ENCODE measurements at places on chromosomes 6 and 20.

GRCh38 chr6:72825315-72825911, 203.5 kb downstream of the KCNQ5 start:
- DNase-seq, result no peak

DNA sequence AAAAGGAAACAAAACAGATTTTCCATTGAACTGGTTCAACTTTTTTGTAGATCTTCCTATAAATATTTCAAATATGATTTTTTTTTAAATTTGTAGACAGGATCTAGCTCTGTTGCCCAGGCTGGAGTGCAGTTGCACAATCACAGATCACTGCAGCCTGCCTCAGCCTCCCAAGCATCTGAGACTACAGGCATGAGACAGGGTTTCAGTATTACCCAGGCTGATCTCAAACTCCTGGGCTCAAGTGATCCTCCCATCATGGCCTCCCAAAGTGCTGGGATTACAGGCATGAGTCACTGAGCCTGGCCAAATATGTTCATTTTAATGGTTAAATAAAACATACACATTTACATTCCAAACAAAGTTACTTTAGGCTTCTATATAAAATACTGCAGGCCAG, 33.6 kb downstream of the SAMHD1 start:
- no peak for DNase-seq

DNA sequence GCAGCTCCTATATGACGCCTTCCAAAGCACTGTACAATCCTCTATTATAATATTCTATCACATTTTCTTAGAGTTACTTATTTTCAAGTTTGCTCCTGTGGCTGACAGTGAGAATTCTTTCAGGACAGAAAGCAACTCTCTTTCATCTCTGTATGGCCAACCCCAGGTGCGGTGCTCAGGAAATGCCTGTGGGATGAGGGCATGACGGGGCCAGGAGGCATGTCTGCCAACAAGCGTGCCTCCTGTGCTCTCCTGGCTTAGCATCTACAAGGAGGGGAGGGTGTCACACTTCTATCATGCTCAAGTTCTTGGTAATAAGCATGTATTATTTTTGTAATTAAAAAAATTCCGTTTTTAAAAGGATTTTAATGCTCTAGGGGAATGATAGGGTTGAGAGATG, 11.4 kb downstream of the MRPL14 start:
- DNase-seq, result no peak

DNA sequence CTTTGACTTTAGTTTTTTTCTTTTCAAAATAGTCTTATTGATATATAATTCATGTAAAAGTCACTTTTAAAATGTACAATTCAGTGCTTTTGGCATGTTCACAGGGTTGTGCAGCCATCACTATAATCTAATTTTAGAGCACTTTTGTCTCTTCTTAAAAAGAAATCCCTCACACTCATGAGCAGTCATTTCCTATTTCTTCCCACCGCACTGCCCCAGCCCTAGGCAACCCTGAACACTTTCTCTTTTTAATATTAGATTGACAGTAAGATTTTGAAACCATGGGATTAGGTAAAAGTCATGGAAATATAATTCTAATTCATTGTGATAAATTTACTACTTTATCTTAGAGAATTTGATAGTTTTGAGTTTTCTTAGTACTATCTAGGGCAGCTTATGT, 309.4 kb downstream of the UTRN start:
- DNase-seq, result no peak

DNA sequence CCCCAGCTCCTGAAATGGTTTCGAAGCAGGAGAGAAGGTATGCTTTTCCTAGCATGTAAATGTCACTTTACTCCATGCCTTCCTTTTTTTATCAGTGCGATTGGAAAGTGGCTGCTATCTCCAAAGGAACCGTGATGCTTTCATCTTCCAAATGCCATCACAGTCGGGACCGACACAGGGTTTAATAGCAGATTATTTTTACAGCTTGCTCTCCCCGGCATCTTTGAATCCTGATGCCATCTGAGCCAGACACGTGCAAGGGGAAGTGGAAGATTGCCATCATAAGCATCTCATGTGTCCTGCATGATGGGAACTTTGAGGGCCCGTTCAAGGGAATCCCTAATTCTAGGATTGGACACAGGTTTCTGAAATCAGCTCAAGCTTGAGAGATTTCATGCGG, 253.4 kb upstream of the KCNG1 start:
- DNase-seq, result no peak

GRCh38 chr6:165218829-165219228, 90.6 kb downstream of the C6orf118 start:
- no peak for DNase-seq

DNA sequence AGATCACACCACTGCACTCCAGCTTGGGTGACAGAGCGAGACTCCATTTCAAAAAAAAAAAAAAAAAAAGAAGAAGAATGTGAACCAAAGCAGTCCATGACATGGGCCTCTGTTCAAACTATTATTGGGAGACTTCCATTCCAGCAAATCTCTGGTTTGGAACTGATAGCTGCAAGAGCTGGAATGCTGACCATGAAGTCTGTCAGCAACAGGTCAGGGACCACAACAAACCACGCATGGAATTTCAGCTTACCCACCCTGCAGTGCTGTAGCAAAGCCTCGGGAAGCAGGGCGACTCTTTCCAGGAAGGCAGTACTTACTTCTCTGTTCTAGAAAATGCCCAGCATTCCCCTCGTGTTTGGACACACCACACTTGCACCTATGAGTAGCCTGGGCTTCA, 34.1 kb upstream of the TBC1D7 start:
- DNase-seq, result no peak

GRCh38 chr6:143783077-143783476, 60.1 kb upstream of the LTV1 start:
- no peak for DNase-seq

DNA sequence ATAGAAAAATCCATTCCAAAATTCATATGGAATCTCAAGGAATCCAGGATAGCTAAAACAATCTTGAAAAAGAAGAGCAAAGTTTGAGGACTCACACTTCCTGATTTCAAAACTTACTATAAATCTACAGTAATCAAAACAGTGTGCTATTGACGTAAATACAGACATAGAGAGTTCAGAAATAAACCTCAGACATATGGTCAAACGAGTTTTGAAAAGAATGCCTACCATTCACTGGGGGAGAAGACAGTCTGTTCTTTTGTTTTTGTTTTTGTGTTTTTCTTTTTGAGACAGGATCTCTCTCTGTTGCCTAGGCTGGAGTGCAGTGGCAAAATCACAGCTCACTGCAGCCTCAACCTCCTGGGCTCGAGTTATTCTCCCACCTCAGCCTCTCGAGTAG, 25.3 kb upstream of the PROKR2 start:
- no peak for DNase-seq

DNA sequence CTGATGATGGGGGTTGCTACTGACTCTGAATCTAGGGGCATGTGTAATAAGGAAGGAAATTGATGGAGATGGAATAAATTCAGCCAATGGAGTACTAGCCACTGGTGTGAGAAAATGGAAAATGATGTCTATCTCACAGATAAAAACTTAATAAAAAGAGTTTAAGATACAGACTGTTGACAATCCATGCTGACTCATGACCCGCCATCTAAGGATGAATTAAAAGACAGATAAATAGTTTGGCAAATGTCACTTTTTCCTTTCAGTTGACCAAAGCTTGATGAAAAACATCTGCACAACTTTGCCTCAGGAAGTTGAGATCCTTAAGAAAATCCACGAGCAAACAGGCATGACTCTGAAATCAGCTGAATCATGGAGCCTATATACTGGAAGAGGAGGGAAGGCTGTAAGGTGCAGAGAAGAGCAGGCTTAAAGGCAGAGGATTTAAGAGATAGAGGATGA, 82.6 kb upstream of the BMP5 start:
- DNase-seq, result no peak

DNA sequence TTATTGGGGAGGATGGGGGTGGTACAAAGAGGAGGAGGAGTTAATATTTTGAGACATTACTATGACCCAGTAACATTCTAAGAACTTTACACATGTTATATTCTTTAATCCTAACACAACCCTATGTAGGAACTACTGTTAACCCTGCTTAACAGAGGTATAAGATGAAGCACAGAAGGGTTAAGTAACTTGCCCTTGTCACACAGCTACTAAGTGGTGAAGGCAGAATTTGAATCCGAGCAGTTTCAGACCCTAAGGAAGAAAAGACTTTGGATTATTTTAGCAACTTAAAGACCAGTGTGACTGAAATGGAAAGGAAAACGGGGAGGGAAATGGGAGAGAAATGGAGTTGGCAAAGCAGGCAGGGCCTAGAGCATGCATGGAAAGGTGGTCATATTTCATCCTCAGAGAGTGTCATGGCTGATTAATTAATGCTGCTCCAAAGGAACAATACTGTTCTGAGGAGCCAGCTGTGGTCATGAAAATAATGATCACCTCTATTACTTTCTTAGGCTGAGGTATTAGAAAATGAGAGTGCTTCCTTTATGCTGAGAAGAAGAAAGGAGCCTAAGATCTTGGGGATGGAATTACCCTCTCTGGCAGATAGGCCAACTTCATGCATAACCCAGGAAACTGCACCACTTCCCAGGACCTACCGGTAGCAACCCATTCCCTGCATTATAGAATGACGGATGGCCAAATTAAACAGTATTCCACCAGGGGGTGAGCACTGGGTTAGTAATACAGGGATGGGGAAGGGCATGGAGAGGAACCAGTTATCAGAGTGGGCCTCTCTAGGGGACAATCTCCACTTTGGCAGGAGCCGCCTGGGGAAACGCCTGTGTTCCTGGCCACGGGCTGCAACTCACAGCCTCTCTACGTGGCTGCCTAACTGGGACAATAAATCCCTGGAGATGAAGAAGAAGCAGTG, 50.1 kb upstream of the TNFAIP3 start:
- DNase-seq, result no peak

DNA sequence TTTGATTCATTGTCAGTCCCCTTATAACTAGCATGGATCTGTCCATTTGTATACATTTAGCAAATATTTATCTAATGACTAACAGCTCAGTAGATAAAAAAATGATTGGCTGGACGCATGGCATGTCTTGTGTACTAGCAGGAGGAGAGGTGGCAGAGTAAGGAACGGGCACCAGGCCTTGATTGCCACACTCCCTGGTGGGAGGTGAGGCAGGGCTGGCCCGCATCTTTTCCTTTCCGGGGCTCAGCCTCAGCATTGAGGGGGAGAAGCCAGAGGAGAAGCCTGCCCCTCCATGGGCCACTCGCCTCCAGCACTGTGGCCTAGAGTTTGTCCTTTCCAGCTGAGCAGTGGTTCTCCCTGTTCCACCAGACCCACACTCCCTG, 84.9 kb upstream of the TMEM181 start:
- no peak for DNase-seq

GRCh38 chr6:146359131-146359530, 184.5 kb upstream of the RAB32 start:
- no peak for DNase-seq

DNA sequence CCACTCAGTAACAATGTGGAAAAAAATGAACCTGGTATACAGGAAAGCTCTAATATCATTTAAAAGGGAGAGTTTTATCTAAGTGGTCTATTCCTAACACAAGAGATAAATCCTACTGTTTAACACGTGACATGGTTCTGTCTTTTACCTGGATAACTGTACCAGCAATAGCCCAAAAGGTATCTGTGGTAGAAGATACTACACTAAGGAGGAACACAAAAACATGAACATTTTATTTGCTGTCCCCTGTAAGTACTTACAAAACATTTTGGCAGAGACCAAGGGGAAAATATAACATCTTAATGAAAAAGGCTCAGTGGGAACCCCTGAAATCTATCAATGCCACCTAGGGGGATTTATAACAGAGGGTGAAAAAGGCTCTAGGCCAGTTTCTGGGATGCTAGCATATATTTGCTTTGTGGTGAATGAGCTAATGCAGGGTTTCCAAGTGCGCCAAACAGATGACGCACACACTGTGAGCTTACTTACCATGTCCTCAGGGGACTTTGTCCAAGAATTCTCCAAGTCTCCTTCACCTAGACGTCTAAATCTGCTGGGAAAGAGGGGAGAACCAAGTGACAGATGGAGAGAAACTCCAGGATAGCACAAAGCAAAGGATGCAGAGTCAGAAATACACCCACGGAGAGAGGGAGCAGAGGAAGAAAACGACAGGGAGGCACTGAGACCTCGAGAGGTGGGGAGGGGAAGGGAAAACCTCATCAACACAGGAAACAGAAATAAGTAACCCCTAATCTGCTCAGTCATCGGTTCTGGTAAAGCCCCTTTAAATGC, 147.9 kb upstream of the PRND start:
- DNase-seq, result no peak

GRCh38 chr6:46378882-46379416, 112.3 kb downstream of the RCAN2 start:
- DNase-seq, result no peak

- no peak for DNase-seq
Observed at GRCh38 chr6:21095462-21095861, 498.1 kb upstream of the SOX4 start.

- DNase-seq, result no peak
Observed at GRCh38 chr6:16654701-16655100, 106.6 kb downstream of the ATXN1 start.

DNA sequence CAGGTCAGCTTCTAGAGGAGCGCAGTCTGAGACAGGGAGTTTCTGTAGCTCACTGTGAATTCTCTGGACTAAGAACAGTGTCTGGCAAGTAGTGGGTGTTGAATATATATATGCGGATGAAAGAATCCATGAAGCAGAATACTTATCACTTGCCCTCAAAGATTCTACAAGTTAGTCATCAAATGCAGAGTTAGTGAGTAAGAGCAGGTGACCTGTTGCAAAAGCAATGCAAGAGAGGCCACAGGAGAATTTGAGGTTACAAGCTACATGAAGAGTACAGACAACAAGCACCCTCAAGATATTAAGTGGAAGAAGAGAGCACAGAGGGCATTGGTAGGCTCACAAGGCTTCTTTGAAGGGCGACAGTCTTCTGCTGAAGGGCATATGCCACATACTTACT, 103.4 kb upstream of the BTBD3 start:
- no peak for DNase-seq

DNA sequence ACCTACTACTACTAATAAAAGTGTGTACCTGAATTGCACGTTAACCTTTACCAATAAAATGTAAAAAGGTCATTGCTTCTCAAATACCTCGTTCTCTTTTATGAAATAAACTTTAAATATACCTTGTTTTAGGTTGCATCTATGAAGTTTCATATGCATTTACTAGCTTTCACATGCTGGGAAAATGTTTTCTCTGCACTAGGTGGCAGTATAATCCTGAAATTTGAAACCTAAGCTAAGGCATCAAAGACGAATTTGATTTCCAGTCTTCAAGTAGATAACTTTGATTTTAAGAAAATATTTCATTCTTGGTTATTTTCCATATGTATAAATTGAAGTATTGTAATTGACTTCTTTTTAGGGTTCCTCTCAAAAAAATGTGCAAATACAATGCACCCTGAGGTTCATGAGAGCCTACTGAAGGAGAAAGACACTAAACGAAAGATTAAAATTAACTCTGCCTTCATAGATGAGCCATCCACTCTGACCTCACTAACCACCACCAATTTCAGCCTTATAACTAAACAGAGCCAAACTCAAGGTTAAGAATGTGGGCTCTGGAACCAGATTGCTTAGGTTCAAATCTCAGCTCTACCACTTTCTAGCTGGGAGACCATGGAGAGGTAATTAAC, 7.3 kb upstream of the COL9A1 start:
- DNase-seq, result no peak

DNA sequence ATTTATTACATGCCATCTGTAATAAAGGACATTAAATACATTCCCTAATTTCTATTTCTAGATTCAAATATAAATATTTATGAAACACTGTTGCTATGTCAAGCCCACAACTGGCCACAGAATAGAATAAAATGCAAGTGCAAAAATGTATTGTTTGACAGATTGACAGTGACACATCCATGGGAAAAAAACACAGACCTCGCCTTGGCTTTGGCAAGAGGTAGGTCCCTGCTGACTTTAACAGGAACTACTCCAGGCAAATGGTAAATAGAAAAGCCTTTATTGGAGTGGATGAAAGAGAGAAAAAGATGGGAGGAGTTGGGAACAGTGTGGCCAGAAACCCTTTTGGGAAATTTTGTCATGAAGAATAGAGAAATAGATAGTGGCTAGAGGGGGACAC, 622.9 kb downstream of the UTRN start:
- DNase-seq, result no peak

All from T-helper 1 cell (primary cell).